COR-L47 (cell line): ENCODE measurements at places on chromosomes 7 and 10.

- no peak for DNase-seq
Measured at GRCh38 chr7:43303740-43304241, 191.3 kb downstream of the HECW1 start.

DNA sequence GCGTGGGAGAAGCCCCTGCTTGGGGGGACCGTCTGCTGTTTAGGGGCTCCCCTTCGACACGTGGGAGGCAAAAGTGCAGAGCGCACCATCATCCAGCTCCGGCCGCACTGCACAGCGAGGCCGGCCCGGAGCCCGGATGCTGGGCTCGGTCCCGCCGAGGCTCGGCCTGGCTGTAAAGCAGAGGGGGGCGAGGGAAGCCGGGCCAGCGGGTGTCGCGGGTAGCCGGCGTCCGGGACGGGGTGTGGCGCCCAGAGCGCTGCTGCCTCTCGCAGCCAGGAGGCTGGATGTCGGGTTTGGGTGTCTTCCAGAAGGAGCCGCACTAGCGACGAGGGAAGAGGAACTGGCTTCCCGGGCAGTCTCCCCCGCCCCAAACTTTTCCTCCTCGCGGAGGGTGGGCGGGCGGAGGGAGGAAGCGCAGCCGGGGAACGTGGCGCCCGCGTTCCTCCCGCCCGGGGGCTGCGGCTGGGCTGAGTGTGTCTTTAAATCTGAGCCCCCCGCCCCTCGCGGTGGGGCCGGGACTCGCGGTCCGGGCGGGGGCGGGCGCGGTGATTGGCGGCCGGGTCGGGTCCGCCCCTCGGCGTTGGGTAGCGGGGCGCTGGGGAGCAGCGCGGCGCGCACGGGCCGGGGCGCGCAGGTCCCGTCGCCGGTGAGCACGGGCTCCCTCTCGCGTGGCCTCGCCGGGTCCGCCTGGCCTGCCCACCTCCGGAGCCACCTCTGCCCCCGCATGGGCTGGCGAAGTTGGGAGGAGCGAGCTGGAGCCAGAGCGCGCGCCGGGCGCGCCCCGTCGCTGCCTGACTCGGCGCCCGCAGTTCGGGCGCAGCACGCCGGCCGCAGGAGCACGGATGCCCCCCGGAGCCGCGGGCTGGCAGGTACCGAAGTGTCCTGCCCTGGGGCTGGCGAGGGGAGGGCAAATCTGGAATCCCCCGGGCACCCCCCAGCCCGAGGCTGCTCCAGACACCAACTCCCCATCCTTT is at the start of gene PALD1:
TSS of gene PALD1 (plus strand) at position 577 of the 974 bp plus-strand sequence. CDS start 47,185 bp downstream, outside the sequence.
- no peak for DNase-seq

- DNase-seq = no peak
Measured at GRCh38 chr10:45417746-45418145, 43.7 kb downstream of the ALOX5 start.

DNA sequence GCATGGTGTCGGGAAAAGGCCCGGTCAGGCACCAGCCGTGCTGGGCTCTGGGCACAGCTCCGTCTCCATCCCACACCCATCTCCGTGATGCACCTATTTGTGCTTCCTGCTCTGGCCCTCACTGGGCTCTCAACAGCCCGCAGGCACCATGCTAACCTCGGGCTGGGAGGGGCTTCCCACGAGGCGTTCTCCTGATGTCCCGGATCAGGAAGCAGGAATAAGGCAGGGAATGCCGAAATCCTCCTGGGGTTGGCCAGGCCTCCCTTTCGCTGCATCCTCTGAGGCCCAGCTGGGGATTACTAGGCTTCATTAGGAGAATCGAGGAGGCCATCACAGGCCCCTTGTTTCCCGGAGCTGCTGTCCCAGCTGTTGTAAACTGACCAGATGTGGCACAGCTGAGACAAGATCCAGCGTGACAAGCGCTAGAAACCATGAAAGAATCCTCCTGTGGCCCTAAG is 72.0 kb downstream of the FAM53B start:
- no peak for DNase-seq

- peak; percentile 67 for DNase-seq
Measured at GRCh38 chr10:69337296-69338132, 59.2 kb downstream of the HK1 start.

- no peak for DNase-seq
Measured at GRCh38 chr10:78298835-78299234, 265.2 kb downstream of the RPS24 start.
